Lung (tissue), 17 donors: ENCODE measurements at places on chromosomes 3 and 15. TPM values are rescaled to one million over a fixed set of nuclear protein-coding genes. Genes with fewer than 3 reads are reported as not detected.

Gene C3orf20
- total RNA-seq: 0.14 TPM

Gene SOX2
- total RNA-seq: 8.7 TPM

Gene FBXL22
- total RNA-seq: 2.7 TPM

Gene DNAH12
- total RNA-seq: 13.4 TPM

Gene UNC13C
- 16.0 TPM for total RNA-seq

Gene NRG4
- 4.8 TPM for total RNA-seq

Gene OPA1
- total RNA-seq: 54.2 TPM

GRCh38 chr15:72685301-72685924, 569 bp downstream of the HIGD2B start:
- no peak for DNase-seq

DNA sequence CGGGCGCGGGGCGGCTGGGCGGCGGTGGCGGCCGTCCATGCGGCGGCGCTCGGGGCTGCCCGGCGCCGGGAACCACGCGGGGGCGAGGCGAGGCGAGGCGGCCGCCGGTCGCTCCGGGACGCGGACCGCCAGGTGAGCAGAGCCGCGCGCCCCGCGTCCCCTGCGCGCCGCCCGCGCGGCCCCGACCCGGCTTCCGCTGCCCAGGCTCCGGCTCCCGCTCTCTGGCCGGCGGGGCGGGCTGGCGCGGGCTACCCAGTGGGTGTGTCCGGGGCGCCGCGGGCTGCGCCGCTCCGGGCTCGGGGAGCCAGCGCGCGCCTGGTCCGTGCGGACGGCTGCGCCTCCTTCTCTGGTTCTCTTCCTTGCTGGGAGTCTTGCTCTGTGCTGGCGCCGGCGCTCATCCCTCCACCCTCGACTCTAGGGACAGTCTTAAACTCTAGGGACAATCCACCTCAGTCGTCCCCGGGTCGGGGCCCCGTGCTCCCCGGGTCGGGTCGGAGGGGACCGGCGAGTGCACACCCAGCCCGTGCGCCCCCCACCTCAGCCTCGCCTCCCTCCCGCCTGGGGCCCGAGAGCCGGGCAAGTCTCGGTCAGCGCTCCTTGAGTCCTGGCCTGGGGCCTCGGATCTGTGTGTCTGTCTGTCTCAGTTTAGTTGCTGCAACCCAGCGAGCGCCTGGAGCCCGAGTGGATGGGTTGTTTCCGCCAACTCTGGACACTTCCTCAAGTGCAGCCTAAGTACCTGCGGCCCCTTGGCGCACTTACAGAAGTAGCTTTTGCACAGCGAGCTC, 488 bp downstream of the THSD4 start:
- DNase-seq: peak; percentile 58

DNA sequence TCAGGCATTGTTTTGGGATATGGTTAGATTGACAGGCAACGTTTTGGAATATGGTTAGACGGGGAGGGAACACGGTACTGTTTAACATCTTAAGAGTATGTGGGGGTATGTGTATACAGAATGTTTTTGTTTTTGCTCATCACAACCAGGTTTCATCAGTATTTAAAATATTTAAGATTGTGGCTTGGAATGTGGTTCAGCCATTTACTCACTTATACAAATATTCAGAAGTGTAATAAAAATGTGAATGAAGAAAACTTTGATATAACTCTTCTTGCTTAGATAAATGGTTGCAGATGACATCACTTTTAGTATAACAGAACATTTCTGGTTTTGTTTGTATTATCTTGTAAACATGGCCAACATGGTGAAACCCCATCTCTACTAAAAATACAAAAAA, 3.9 kb upstream of the PAK2 start:
- DNase-seq: no peak

- peak; percentile 33 for DNase-seq
Measured at GRCh38 chr3:47803480-47804025, 615 bp downstream of the DHX30 start.

DNA sequence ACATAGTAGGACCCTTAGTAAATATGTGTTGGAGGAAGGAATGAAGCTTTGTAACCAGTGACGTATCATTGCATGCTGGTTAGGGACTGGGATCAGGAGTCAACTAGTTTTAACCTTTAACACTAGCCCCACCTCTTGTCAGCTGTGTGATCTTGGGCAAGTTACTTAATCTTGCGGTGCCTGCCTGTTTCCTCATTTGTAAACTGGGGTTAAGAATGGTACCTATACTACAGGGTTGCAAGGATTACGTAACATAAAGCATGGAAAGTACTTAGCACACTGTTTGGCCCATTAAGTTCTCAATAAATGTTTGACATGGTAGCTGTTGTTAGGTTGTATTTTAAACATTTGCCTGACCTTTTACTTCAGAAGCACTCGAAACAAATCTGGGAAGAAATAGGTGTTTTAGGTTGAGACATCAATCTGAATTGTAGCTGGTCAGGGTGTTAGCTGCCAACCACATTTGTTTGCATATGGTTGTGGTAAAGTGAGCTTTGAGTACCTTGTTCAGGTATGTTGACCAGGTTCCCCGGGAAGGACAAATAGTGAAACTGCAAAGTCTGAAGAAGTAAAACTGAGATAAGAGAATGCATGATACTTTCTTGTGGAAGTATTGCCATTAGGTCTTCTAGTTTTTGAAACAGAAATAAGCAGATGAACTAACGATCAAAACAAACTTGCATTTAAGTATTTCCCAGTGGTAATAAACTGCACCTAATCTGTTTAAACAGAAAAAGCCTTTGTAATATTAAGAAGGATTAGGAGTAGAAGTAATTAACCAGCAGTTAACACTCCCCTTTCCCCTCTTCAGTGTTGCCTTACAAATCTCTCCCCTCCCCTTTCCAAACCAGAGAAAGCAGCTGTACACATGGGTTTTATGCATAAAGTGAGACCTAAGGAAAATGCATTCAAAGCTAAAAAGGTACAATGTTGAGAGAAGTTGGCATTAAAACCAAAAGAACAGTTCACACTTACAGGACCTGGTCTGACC, 25.8 kb upstream of the SCAANT1 start:
- DNase-seq: peak; percentile 77

GRCh38 chr3:78844307-78844706, 923.5 kb downstream of the ROBO1 start:
- no peak for DNase-seq

- DNase-seq: no peak
Measured at GRCh38 chr3:40173227-40173721, 136.2 kb upstream of the EIF1B start.

GRCh38 chr3:30643763-30644462, 37.5 kb downstream of the TGFBR2 start:
- no peak for DNase-seq

DNA sequence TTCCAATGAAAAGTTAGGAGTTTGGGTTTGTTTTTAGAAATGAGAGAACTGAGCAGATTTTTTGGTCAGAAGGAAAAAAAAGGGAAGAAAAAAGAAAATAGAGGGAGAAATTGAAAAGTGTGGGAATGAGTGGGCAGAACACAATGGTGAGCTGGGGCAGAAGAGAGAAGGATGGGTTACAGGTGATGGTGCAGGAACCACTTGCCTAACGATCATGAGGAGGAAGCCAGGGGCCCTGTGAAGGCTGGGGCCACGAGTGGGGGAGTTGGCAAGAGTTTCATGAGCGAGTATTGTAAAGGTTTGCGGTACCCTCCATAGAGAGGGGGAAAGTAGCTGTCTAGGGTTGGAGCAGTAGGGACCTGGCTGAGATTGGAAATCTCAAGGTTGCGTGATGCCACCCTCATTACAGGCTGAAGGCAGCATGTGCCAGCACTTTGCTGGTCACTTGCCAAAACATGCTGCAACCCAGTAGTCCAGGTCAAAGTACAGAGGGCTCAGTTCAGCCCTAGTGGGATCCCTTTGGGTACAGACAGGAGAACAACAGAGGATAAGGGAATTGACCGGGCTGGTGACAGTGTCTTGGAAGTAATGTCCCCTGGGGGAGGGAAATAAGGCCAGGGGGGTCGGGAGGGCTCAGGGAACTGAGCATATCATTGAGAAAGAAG, 6.6 kb downstream of the IVD start:
- DNase-seq: no peak

DNA sequence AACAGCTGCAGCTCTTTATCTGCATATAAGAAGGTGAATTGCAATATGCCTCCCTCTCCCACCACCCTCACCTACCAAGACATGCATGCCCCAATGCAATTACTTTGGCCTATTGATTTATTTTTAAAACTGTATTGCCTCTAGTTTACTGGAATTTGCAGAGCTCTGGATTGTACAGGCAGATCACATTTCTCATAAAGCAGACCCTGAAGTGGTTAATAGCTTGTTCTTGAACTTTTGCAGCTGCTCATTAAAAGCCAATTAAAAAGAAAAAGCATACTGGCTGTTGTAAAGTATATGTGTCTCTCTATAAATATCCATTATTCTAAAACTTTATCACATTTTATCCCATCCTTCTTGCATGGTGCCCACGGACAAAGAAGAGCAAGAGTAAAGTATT, 221.5 kb upstream of the TOPAZ1 start:
- DNase-seq: no peak

GRCh38 chr3:177529716-177530335, 332.5 kb upstream of the TBL1XR1 start:
- DNase-seq: peak; percentile 70

- DNase-seq: peak; percentile 69
Measured at GRCh38 chr3:64890006-64890405, 202.2 kb upstream of the ADAMTS9 start.

DNA sequence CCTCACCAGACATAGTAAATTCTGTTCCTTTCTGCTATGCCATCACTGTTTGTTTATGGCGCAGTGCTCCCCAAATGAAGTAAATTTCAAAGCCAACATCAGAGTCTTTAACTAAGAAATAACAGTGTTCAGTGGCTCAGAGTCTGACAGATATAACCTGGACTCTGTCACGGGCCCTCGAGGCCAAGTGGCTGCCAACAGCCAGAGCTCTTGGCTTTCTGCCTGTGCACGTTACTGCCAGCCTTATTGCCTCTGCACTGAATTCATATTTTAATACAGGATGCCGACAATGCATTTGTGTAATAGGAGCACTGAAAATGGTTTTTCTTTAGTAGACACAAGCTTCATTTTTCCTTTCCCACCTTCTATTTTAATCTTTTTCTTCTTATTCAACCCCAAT, 219.9 kb downstream of the NLGN1 start:
- no peak for DNase-seq

DNA sequence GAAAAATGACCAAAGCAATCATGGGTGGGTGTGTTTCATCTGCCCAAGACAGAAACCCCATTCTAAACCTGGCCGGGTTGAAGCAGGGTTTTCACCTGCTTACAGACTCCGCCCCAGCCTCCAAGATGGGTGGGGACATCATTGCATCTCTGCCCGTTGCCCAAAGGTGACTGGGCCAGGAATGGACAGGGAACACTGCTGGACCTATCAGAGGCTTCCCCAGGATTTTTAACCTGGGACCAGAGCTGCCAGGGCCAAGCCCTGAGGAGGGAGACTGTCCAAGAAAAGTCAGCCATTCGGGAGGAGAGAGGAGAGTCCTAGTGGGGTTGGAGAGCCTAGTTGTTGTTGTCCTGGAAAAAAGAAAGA, 109.7 kb upstream of the ALDH1A3 start:
- DNase-seq: no peak

DNA sequence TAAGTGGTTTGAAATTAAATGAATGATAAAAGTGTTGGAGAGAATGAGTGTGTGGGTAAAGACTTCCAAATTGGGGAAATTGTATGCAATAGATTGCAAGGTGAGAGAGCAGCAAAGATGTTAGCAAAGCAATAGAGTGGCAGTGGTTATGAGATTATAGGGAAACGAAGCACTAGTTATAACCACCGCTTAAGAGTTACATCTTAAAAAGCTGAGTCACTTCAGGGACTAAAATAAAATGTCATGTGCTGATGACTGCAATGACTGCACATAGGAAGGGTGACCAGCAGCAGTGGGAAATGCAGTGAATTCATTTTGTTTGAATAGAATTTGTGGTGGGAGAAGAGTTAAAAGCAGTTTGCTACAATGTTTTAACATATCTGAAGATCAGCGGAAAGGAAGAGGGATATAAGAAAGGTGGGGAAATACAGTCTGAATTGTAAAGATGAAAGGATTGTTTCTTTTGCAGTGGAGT, 127.3 kb downstream of the RAP2B start:
- no peak for DNase-seq

- no peak for DNase-seq
Measured at GRCh38 chr15:38844736-38845135, 280.1 kb upstream of the RASGRP1 start.

DNA sequence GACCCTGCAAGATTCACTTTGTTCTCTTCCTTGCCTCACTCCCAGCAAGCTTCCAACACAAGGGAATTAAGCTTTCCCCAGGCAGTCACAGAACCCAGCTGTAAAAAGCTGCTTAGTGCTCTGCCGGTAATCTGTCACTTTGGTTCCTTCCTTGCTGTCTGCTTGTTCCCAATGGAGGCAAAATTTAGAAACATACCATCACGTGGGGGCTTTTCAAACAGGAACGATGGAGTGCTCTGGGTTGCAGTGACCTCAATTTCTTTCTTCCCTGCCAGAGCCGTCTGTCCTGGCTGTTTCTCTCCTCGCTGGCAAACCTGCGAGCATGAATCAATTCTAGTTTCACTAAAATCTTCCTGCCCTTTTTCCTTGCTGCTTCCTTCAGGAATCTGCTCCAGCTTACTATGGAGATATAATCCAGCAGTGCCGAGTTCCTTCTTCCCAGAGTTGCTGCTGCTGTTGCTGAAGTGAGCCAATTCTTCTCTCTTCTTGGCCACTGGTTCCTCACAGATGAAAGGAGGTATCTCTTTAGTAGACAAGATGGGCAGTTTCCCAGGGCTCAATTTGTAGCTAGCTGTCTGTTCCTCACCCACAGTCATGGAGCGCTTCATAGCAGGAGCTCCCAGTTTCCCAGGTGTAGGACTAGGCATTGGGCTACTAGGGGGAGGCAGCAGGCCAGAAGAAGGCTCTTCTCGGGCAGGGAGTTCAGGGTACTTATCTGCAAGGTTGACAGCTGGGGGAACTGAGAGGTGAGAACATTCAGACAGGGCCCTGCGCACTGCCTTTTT, 88.1 kb downstream of the DHX30 start:
- DNase-seq: peak; percentile 85

DNA sequence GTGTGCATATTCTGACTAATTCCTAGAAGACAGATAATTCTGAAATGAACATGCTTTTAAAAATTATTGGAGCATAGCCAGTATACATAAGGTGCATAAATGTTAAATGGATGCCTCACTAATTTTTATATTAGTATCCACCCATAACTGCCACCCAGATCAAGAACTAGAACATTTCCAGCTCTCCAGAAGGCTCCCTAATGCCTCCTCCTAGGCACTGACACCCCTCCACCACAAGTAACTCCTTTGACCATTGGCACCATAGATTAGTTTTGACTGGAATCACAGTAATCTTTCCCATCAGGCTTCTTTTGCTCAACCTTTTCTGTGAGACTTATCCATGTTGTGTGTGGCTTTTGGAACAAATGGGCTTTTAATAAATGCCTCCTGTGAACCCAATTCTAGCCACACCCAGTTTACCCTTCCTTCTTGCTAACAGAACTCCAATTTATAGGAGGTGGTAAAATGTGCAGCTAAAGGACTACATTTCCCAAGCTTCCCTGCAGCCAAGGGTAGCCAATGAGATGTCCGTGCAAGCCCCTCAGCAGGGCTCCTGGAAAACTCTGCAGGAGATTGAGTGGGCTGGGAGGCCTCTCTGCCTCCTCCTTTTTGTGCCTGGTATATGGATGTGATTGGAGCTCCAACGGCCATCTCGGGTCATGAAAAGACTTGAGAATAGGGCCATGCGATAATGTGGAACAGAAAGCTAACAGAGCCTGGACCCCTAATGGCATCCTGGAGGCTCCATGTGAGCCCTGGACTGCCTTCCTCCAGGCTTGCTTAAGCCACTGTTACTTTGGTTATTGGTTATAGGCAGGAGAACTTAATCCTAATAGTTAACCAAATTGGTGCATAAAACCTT, 322.6 kb upstream of the TLE3 start:
- DNase-seq: no peak

- DNase-seq: no peak
Measured at GRCh38 chr3:69496856-69497255, 111.0 kb upstream of the FRMD4B start.

GRCh38 chr3:144763878-144764454, 792.3 kb downstream of the DIPK2A start:
- DNase-seq: no peak
